ENCODE measurements at places on chromosomes 12 and 14.

GRCh38 chr12:11716794-11717518, 67.5 kb downstream of the ETV6 start:
- DNase-seq, result peak; percentile 82

DNA sequence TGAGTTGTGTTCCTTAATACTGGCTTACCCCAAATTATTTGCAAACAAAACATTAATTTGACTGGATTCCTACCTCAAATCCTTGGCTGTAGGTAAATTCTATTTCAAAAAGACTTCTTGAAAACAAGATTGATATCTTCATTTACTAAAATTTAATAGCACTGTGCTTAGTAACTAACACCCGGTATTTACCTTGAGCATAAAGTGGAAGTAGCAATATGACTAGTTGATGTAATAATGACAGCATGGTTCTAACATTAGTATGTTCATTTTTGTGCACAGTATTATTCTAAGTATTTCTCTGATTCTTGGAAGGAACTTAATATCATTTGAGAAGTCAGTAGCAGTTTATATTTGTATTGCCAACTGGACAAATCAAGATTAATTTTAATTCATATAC, 96.8 kb downstream of the PPHLN1 start:
- DNase-seq, result no peak

DNA sequence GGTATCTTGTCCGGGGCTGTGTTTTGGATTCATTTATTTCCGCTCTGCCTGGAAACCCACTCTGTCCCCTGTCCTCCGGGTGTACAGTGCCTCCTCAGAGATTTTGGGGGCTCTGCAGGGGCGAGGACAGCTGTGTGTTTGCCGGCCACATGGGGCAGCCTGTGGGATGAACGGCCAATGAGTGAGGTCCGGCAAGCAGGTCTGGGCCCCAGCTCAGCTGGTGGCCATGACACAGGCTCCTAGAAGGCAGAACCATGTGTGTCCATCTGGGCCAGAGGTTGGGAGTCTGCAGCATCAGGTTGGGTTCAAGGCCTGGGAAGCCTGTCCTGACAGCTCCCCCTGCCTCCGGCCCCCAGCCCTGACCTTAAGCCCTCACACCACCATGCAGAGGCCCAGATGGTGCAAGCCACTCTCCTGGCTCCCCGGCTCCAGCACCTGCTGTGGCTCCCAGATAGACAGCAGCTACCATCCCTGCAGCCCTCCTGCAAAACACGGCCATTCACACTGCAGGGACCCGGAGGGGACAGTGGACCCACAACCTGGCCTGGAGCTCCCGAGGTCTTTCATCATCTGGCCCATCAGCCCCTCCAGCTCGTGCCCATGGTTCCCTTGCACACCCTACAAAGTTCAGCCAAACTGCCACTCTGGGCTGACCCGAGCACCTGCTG, 220.1 kb upstream of the C14orf180 start:
- no peak for DNase-seq

GRCh38 chr12:50055831-50056638, 1.4 kb upstream of the ASIC1 start:
- peak; percentile 29 for DNase-seq

DNA sequence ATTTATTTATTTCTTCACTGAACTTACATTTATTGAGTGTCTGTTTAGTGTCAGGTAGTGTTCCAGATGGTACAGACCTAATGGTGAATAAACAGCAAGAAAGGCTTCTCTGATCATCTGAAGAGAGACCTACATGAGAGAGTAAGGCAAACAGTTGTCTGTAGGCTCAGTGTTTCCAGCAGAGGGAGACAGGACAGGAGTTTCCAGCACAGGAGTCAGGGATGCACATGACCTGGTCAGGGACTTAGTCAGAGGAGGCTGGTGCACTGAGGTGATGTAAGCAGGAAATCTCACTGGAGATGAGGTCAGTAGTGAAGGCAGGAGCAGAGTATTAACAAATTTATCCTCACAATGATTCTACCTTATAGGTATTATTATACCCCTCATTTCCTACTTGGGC, 233.2 kb downstream of the MDGA2 start:
- DNase-seq, result peak; percentile 17

GRCh38 chr12:95731519-95731958, 59.0 kb downstream of the NTN4 start:
- DNase-seq, result no peak

DNA sequence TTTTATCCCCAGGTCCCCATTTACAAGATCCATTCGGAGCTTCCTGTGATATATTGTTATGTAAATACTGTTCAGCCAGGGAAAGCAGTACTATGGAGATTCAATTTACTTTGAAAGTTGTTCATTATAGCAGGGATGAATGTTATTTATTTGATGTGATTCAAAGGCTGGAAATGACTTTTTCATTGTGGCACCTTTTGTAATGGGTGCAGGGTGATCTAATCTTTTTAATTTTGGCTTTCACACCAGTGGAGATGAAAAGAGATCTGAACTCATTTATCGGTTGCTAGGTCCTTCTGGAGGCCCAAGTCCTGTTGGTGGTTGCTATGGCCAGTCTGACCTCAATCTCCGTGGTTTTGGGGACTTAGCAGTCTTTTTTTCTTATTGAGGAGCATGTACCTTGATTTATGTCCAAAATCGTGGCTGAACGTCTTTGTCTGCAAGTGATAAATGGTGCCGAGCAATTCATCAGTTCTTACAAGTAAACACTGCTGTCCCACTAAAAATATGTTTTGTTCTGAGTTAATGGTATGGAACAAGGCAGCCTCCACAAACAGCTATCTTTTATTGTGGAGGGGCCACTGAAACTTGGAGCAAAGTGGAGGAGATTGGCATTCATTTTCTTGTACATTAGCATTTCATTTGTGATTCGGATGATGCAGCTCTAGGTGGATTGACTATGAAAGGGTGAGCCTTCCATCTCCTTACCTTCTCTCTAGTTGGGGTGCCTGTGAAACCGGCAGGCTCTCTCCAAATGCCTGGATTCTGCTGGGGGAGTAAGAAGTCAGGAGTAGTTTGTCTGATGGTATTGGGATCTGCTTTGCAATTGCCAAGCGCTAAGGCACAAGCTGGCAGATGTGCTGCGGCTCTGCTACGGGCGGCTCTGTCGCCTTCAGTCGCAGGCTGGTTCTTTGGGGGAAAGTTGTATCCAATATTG, 2.0 kb downstream of the RMST start:
- DNase-seq, result no peak

DNA sequence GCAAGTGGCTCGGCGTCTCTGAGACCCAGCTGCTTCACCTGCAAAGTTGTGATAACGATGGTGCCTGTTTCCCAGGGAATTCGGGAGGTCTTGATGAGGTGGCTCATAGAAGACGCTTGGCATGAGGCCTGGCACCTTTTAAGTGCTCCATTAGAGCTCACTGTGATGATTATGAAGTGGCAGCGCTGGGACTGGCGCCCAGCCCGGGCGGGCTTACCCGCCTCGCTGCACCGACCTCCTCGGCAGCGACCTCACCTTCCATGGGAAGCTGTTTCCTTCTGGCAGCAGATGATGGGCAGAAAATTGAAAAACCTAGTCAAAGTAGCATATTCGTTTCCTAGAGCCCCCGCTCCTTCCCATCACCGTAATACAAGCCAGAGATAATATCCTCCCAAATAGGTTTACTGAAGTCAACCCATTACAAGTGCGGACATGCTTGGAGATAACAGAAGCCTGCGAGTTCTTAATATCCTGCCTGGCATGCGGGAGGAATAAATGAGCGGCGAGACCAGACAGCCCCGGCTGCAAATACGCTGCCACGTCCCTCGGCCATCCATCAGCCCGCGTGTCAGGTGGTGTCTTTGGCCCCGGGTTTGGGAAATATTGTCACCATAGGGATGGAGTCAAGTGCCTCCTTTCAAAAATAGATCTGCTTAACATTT, 35.2 kb upstream of the DLK1 start:
- no peak for DNase-seq

GRCh38 chr12:51156245-51156765, 16.6 kb downstream of the TFCP2 start:
- peak; percentile 20 for DNase-seq

DNA sequence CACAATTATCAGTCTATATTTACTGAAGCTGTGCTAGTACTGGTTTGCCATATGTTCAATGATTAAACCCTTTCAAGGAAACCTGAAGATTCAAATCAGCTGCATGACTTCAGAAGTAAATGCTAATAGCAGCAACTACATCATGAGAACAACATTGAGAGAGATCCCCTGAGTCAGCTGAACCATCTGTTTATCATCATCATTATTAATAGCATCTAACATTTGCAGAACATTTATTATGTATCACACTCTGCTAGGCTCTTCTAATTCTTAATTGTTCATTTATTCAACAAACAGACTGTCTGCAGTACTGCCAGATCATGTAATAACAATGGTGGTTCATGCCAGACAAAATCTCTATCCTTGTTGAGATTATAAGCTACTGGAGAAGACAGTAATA, 157.4 kb downstream of the KLHL28 start:
- no peak for DNase-seq

DNA sequence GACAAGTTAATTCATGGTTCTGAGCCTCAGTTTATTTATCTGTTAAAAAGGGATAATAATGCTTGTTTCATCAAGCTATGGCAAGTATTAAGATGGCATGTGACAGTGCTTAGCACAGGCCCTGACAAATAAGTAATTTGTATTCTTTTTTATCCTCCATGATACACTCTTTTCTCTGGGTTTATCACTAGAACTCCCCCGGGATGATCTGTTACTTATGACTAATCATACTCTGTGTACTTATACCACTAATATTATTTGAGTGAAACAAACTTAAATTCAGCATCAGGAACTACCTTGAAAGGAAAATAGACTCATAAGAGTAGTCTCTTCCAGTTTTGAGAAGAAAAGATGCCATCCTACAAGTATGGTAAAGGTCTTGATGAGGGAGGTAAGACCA, 283.8 kb downstream of the PAWR start:
- DNase-seq, result no peak

- no peak for DNase-seq
Measured at GRCh38 chr14:51716610-51717009, 64.9 kb downstream of the FRMD6 start.

DNA sequence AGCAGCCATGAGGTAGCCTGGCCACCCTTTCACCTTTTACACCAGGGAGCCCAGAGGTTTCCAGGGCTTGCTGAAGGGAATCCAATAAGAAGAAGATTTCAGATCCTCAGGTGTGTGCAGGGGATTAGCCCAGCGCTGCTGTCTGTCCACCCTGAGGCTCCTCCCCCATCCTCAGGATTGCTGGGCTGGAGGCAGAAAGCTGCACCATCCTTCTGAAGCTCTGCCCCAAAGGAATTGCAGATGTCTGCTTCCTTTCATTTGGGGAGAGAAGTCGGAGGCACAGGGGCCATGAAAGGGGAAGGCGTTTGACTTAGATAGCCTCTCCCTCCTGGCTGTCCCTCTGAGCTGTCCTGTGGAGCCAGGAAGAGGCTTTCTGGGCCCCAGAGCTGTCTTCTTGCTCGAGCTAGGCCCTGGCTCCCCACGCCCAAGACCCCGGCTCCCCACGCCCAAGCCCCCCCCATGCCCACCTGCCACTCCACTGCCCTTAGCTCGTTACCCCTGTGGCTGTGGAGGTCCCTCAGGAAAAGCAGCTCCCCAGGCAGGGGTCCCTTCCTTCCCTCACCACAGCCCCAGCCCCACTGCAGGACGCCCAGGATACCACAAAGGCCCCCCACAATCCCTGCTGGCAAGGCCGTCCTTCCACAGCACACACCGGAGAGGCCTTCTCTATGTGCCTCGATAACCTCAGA, 359.0 kb downstream of the CACNA1C start:
- DNase-seq, result no peak

GRCh38 chr14:55881577-55882241, 236.5 kb upstream of the PELI2 start:
- peak; percentile 72 for DNase-seq

DNA sequence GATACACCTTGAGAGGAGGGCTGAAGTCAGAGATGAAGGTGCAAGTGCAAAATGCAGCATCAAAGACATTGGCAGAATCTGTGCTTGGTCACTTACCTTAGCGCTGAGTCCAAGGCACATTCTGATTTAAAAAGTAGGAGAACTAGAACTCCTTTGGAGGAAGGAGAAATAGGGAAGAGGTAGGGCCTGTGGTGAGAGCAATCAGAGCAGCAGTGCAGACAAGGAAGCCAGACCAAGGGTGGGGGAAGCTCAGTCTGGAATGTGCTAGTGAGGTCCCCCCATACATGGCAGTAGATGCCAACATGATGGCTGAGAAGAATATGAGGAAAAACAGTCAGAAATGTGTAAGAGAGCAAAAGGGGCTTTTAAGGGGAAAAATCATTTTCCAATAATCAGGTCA, 206.5 kb downstream of the SSPN start:
- DNase-seq, result no peak

DNA sequence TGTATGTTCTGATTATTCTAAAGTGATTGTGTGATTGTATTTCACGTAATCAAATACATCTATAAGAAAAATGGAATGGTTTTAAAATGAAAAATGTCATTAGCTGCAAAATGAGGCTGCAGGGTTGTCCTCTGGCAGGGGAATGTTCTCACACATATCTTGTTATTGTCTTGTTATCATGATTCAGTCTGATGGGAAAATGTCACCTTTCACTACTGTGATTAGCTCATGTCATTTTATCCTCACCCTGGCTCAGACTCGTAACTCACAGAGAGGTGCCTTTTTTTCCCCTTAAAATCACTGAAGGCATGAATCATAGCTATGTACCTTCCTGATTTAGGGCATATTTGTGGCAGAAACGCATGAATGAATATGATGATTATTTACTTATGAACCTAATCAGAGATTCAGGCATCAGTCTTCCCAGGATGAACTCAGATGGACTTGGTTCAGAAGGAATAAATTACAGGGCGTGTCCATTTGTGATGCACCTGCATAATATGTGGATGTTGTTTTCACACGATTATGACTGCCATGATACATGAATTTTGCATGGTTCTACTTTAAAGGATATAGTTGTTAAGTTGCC, 1339.2 kb downstream of the AACS start:
- DNase-seq, result no peak

- DNase-seq, result no peak
Measured at GRCh38 chr12:68270358-68270757, 17.0 kb upstream of the IL22 start.

DNA sequence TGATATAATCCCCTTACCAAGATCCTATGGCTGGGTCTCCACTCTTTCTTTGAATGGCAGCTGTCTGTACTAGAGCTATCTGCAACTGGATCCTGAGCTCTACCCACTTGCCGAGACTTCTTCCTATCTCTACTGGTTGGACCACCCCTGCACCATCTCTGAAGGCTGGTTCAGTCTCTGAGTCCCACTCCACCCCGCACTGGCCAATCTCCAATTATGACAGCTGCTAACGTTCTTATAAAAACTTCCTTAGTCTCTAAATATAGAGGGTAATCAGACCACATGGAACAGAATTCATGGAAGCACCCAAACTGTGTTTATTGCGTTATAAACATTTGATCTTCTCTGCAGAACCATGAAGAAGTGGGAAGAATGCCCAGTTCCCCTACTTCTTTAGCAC, 186.6 kb upstream of the EEA1 start:
- DNase-seq, result peak; percentile 54

- DNase-seq, result peak; percentile 62
Measured at GRCh38 chr14:77014004-77014604, 14.4 kb downstream of the IRF2BPL start.

- DNase-seq, result no peak
Measured at GRCh38 chr12:42124764-42125387, 19.8 kb downstream of the GXYLT1 start.

GRCh38 chr14:35503646-35504045, 30.3 kb upstream of the INSM2 start:
- no peak for DNase-seq
